ENCODE measurements at places on chromosomes 7 and 10.

- no peak for DNase-seq
Observed at GRCh38 chr7:39923091-39923490, 27.0 kb upstream of the CDK13 start.

GRCh38 chr10:30057894-30058556 is 1.4 kb downstream of the JCAD start:
- DNase-seq, result peak; percentile 43

GRCh38 chr7:155594961-155595366 is 48.6 kb upstream of the CNPY1 start:
- DNase-seq, result no peak

DNA sequence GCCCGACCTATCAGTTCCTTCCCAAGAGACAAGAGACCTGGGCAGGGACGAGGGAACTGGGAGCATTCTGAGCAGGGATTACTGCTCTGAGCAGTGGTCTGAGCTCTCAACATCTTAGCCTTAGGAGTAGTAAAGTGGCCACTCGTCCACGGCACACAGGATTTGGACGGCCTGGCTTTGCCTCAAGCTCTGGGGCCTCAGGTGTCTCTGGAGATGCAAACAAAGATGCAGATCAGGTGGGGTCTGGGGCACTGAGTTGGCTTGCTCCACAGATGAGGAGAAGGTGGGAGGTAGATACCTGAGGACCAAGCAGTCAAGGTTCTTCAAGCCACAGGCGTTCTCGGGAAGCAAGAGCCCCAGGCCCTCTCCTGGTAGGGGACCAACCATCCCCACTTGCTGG is 16.1 kb upstream of the NPFFR1 start:
- no peak for DNase-seq

GRCh38 chr7:90347759-90348158 is 1.2 kb downstream of the GTPBP10 start:
- no peak for DNase-seq

GRCh38 chr7:47375121-47375938 is 206.6 kb downstream of the TNS3 start:
- no peak for DNase-seq

DNA sequence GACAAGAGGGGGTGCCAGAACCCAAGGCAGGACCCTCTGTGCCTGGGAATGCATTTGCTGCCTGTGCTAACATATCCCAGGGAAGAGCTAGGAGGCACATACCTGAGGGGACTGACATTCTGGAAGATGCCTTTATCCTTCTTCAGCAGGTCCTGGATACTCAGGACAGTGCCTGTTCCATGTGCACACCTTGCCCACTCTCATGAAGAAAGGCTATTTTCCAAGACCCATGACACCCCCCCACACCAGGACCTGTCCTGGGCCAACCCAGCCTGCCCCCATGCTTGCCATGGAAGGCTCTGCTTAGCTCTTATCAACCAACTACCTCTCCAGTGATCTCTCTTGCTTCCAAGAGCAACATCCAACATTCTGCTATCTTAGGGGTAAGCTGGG is 67.2 kb upstream of the CAMK2B start:
- no peak for DNase-seq

DNA sequence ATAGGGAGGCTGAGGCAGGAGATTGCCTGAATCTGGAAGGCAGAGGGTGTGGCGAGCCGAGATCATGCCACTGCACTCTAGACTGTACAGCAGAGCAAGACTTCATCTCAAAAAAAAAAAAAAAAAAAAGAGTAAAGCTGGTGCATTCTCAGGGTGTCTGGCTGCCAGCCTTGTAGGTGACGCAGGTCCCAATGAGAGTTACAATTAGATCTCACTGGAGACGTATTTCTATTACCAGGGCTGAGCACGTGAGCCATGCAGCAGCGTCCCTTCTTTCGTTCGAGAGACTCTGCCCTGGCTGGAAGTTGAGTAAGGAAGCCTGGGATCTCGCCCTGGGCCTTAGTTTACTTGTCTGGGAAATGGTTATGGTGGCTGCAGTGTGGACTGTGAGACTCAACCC is 22.4 kb upstream of the ZMIZ1 start:
- no peak for DNase-seq

DNA sequence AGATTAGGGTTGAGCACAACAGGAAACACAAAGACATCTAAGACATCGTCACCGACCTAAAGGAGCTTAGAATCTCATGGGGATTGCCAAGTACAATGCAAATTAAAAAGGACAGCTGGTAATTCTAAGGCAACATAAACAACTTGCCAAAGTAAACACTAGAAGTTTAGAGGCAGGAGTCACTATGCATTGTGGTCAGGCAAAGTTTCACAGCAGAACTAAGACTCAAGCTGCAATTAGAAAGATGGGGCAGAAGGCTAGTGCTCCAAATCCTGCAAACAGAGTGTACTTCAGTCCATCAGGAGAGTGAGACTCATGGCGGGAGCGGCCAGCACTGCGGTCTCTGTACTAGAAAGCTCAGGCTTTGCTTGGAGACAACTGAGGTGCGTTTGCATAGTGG is 52.7 kb downstream of the HIPK2 start:
- DNase-seq, result no peak

DNA sequence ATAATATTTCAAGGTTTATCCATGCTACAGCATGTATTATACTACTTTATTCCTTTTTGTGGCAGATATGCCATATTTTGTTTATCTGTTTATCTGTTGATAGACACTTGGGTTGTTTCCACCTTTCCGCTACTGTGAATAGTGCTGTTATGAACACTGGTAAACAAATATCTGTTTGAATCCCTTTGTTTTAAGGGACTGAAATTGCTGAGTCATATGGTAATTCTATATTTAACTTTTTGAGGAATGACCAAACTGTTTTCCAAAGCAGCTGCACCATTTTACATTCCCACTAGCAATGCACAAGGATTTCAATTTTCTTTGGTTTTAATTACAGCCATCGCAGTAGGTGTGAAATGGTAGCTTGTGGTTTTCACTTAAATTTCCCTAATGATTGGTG is 3.4 kb downstream of the C10orf53 start:
- no peak for DNase-seq

GRCh38 chr10:6542999-6543430 is 37.1 kb downstream of the PRKCQ start:
- DNase-seq, result peak; percentile 73

DNA sequence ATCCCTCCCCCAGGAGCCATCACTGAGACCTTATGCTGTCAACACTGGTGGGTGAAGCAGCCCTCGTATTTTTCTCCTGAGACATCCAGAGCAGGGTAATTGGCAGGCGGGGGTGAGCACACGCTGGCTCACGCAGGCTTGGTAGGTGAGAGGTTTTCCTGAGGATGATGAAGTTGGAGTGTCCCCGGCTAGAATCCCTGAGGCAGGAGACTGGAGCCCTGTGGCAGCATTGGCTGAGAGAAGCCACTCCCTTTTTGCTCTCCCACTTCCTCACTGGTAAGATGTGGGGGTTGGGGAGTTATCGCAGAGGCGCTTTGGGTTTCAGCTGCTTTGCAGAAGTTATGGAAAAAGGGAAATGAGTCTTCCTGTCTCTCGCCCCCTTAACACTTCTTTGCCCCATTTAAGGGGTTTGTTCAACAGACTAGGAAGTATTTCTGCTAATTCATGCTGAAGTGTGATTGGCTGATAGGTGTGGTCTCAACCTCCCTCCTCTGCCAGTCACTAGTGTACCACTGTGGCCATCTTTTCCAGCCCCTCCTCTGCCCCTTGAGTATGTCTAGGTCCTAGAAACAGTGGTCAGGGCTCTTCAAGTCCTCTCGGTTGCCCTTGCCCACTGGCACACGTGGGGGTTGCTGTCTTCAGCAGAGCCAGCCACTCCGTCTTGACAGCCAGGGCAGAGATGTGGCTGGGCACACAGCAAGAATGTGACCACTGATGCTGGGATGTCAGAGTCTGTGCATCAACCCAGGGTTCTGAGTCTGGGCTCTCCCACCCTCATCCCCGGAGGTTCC is 5.7 kb downstream of the ARPC1B start:
- DNase-seq, result peak; percentile 78

DNA sequence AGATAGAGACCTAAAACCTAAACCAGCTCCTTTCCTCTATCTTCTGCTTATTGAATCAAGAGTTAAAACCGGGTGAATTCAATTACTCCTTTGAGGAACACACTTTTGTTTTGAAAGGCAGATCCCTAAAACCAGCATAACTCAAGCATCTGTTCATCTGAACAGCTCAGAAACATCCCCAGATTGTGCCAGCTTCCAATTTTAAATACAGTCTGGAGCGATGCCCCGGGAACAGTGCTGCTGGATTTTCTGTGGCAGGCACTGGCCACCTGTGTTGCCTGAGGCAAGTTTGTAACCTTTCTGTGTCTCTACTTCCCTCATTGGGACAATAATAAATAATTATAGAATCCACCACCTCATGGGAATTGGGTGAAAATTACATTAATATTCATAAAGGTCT is 281.4 kb upstream of the NFE2L3 start:
- no peak for DNase-seq

GRCh38 chr10:17233286-17233991 is 5.4 kb downstream of the VIM start:
- no peak for DNase-seq

- no peak for DNase-seq
Observed at GRCh38 chr7:97372882-97373281, 255.4 kb downstream of the SDHAF3 start.

DNA sequence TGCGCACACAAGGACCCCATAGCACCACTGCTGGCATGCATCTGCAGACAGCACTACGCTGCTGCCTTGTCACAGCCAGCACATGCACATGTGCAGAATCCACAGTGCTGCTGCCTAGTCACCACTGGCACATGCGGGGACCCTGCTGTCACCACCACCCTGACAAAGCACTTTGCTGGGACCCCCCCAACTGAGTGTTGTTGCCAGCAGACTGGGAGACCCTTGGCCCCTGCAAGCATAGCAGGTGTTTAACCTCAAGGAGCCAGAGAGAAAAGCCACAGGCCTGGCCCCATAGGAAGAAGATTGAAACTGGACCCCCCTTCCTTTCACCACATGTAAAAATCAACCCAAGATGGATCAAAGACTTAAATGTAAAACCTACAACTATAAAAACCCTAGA is 211.2 kb downstream of the ITGB1 start:
- no peak for DNase-seq

DNA sequence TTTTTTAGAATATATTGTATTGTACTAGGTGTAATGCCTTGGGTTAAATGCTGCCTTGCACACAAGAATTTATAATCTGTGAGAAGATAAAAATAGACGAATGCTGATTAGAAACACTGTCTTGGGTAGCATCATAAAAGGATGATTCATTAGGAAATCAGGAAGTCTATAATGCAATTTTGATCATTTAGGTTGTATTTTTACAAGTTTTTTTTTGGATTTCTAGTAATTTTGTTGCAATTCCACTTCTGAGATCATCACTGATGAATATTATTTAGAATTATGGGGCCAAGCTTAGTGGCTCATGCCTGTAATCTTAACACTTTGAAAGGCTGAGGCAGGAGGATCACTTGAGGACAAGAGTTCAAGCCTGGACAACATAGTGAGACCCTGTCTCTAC is 29.6 kb downstream of the WBP1L start:
- no peak for DNase-seq

DNA sequence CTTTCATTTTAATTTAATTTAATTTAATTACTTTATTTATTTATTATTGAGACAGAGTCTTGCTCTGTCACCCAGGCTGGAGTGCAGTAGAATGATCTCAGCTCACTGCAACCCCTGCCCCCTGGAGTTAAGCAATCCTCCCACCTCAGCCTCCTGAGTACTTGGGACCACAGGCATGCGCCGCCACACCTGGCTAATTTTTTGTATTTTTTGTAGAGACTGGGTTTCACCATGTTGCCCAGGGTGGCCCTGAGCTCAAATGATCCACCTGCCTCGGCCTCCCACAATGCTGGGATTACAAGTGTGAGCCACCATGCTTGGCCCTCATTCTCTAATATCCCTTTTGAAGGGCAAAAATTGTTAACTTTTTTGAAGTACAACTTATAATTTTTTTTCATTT is 92.9 kb downstream of the XRCC2 start:
- DNase-seq, result no peak

- DNase-seq, result no peak
Observed at GRCh38 chr10:125152450-125153368, 7.7 kb downstream of the CTBP2 start.

DNA sequence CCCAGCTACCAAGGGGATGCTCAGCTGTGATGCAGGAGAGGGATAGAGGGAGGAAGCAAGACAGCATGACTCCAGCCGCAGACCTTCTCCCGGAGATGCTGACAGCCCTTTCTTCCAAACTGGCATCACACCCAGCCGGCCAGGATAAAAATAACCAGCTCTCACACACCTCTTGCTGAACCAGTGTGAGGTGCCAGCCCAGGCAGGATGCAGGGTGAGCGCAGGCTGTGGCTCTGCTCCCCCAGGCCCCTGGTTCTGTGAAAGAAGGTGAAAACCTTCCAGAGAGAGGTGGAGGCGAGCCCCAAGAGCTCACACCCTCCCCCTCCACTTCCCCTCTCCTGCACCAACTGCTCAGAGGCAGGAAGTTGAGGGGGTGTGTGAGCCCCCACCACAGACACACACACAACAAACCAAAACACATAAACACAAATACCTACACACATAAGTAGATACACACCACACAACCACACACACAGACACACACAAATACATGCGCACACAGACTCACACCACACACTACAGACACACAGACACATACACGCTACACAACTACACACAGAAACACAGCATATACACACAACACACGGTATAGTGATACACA is 4.0 kb downstream of the GPR15LG start:
- peak; percentile 73 for DNase-seq

- peak; percentile 19 for DNase-seq
Observed at GRCh38 chr10:96406091-96406490, 47.3 kb upstream of the OPALIN start.

- DNase-seq, result no peak
Observed at GRCh38 chr7:3267966-3268690, 32.9 kb upstream of the SDK1 start.

- DNase-seq, result no peak
Observed at GRCh38 chr10:36073796-36074345, 431.8 kb upstream of the FZD8 start.

DNA sequence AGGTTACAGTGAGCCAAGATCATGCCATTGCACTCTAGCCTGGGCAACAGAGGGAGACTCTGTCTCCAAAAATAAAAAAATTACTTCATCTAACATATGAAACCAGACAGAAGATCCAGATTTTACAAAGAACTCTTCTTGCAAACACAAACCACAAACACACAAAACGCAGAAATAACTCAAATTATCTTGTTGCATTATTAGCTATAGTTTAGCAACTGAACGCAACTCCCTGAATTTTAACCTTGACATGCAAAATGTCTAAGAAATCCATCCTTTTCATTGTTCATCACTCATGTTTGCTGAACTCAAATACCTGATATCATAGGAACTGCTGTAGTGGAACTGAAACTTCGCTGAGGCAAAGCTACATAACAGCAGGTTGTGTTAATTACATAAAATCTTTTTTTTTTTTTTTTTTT is 64.1 kb downstream of the MICU1 start:
- no peak for DNase-seq

GRCh38 chr7:131619336-131620305 is 63.2 kb upstream of the PODXL start:
- DNase-seq, result no peak

GRCh38 chr10:13165177-13165576 is 3.8 kb downstream of the MCM10 start:
- no peak for DNase-seq

GRCh38 chr7:126818393-126819196 is 434.1 kb downstream of the GRM8 start:
- no peak for DNase-seq
